ENCODE measurements at places on chromosomes 6 and 20.

DNA sequence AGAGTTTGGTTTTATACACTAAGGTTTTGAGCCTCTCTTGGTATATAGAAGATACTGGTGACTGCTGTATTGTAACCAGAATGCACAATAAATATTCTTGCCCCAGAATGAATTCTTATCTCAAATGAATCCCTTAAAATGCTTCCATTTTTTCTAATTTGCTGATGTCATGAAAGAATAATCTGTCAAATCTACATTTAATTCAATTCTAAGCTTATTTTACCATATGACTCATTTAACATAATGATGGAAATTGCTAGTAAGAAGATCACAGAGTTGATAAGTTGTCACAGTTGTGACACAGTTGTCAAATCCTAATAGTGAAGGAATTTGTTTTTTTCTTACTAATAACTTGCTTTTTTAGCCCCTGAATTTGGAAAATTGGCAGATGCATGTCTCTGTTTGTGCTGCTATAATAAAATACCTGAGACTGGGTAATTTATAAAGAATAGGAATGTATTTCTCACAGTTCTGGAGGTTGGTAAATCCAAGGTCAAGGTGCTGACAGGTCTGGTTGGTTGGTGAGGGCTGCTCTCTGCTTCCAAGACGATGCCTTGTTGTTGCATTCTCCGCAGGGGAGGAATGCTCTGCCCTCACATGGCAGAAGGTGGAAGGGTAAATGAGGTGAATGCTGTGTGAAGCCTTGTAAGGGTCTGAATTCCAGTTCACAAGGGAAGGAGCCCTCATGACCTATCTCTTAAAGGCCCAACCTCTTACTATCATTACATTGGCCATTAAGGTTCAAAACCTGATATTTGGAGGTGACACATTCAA is 4.7 kb downstream of the ECT2L start:
- DNase-seq: no peak

- no peak for DNase-seq
Measured at GRCh38 chr20:25306991-25307903, 59.4 kb downstream of the PYGB start.

DNA sequence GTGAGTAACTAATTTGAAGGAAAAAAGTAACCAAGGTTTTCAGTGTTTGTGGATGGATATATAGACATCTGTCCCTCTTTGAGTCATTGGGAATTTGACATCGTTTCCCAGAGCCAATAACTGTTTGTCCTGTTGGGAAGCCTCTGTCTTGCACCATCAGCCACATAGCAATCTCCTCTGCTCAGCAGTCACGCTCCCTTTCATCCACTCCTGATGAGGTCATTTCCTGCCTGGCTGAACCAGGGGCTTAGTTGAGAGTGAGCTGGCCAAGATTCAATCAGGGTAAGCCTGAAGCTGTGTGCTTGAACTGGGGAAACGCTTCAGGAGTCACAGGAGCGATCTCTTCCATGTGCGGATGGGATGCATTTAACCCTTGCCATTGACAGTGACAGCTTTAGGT is 121.5 kb upstream of the FOXQ1 start:
- DNase-seq: no peak

DNA sequence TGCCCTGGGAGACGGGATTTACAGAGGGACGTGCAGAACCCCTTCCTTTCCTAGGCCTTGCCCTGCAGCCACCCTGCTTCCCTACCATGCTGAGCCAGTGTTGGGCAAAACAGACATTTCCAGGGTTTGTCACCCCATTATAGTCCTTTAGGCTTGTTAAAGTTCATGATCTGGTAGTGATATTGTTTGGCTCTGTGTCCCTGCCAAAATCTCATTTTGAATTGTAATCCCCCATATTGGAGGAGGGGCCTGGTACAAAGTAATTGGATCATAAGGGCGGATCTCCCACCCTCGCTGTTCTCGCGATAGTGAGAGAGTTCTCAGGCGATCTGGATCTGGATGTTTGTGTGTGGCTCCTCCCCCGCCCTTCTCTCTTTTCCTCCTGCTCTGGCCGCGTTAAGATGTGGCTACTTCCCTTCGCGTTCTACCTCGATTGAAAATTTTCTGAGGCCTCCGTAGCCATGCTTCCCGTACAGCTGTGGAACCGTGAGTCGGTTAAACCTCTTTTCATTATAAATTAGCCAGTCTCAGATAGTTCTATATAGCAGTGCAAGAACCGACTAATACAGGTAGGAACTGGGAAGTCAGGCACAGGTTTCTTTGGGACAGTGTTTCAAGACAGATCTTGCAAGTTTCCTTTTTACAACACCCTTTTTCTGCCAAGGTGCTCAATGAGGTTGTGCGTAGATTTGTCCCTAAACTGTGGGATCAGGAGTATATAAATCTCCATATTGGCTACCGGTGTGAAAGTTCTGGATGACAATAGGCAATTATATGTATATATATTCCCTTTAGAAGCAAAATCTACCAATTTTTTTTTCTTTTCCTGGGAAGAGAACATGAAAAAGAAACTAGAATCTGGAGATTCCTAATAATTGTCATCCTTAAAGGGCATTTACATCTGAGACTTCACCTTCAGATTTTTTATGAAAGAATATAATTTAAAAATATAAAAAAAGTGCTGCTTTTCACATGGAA is 152.1 kb downstream of the SAMD5 start:
- DNase-seq: no peak

DNA sequence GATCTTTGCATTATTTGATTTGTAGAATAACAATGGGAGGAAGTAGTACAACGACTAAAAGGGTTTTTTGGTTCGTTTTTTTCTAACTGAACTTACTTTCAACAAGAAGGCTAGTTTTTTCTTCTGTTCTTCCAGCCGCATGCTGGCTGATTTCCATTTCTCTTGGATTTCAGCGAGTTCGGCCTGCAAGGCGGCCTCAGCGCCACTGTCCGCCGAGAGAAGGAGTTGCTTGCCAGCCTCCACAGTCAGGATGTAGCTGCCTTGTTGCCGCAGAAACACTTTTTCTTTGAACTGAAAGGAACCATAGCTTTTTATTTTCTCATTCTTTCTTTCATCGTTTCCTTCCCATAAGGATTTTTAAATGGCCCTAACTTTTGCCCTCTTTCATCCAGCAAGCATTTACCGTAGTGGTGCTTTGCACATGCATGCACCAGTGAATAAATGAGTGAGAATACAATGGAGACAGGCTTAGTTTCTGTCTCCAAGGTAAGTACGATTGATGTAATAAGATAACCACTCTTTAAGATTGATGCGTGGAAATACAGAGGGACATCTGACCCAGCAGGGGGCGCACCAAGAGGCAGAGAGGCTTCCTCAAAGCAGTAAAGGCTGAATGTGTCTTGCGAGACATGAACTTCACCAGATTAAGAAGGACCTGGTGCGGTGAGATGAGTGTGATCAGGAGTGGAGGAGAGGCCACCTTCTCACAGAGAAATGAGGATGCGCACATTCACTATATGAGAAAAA is 398.8 kb downstream of the ESR1 start:
- DNase-seq: no peak

- peak; percentile 17 for DNase-seq
Measured at GRCh38 chr6:112877134-112878100, 530.3 kb downstream of the RFPL4B start.

DNA sequence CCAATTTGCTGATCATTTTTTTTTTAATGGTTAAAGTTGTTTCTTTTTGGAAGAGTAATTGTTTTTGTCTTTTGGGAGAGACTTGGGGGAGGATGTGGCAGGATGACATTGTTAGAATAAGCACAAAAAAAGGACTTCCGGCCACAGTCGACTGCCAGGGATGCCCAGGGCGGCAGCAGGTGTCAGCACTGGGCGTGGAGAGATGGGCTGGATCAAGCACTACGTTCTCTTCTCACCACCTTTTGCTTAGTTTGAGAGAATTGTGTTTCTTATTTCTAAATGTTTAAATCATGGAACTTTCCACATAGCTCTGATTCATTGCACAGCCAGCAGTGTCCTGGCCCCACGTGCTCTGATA is 104.6 kb upstream of the FRMD1 start:
- no peak for DNase-seq

DNA sequence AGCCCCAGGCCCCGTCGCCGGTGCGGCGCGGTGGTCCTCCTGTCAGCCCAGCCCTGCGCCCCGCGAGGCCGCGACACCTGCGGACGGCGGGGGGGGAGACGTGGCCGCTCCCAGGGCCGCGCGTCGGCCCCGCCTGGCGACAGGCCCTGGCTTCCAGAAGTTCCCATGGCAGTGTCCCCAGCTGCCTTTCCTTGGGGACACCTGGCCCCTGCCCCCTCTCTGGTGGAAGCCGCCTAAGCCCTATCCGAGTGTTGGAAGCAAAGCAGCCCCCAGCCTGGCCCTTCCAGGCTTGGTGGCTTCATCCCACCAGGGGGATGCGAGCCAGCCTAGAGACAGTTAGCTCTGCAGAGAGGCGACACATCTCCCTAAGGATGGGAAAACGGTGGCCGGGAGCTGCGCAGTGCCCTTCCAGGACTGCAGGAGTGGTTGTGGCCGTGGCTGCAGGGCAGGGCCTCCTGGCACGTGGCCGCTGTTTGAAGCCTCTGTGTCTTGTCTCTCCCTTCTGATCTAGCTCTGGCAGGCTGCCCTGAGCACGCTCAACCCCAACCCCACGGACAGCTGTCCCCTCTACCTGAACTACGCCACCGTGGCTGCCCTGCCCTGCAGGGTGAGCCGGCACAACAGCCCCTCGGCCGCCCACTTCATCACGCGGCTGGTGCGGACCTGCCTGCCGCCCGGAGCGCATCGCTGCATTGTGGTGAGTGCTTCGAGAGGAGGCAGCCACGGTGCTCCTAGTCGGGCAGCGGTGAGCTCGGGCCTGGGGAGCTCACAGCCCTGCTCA is 816 bp downstream of the NPEPL1 start:
- DNase-seq: peak; percentile 64

- DNase-seq: no peak
Measured at GRCh38 chr20:3595541-3595940, 67.7 kb downstream of the GFRA4 start.

DNA sequence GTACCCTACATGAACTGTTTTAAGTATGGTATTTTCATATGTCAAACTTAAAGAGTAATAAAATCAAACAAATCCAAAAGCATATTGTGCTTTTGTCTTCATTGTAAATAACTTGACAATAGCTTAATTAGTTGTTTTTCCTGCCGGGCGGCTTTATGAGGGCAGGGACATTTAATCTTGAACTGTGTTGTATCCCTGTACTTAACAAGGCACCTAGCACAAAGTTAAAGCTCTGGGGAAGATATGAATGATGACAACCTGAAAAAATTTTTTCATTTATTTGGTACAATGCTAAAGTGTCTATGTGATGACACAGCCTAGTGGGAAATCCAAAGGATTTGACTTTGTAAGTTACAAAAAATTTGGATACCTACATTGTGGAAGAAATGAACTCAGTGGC is 502 bp upstream of the HACE1 start:
- no peak for DNase-seq

GRCh38 chr6:108142240-108142639 is 23.6 kb upstream of the NR2E1 start:
- DNase-seq: no peak

GRCh38 chr6:89467437-89467836 is 34.5 kb downstream of the ANKRD6 start:
- DNase-seq: no peak

- DNase-seq: no peak
Measured at GRCh38 chr6:22653980-22654610, 84.7 kb downstream of the HDGFL1 start.

GRCh38 chr6:134309983-134310605 is 7.8 kb downstream of the SGK1 start:
- no peak for DNase-seq

- DNase-seq: no peak
Measured at GRCh38 chr6:106146852-106147351, 60.8 kb downstream of the PRDM1 start.

DNA sequence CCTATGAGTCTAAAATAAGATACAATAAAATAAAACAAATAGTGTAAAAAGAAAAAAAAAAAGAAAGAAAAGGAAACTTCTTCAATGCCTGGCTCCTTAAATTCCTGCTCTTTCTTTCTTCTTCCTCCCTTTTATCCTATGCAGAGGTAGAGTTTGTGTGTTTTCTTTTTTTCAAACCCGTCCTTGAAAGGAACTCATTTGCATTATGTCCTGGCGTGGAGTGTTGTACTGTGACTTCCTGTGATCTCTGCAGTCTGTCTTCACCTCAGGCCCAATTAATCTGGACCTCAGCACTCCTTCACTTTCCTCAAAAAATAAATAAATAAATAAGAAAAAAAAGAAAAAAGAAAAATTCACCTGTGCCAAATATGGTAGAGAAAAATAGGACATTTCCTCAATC is 541.9 kb upstream of the SPTLC3 start:
- no peak for DNase-seq

GRCh38 chr20:43955062-43955749 is 40.6 kb downstream of the TOX2 start:
- DNase-seq: no peak

GRCh38 chr6:89258912-89259311 is 41.8 kb upstream of the GABRR1 start:
- DNase-seq: no peak

GRCh38 chr6:30211306-30211705 is 1.9 kb downstream of the TRIM26 start:
- no peak for DNase-seq

DNA sequence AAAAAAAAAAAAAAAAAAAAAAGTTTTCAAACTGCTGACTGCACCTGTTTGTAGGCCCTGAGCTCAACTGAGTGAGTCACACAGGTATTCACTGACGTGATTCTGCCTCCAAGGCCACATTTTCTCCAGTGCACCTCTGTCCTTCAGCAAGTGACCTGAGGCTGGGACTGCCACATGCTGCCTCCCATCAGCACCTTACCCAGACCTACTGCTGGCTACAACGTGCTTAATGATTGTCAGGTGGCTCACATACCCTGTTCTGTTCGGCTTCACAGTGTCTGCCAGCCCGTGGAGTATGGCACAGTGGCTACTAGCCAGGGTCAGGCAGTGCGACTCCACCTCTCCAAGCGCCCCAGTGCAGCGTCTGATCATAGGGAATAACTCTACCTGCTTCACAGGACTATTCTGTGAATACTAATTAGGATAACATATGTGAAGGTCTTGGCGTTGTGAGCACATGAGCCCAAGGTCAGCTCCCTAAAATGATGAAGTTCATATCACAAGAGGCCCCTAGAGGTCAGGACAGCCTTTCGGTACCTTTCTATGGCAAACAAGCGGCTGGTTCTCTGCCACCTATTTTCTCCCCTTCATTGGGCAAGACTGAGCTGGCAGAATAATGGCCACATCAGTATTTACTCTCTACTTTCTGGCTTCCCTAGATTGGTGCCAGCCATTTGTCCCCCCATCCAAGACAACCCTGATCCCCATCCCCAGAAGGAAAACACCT is 28.1 kb downstream of the RIPOR3 start:
- no peak for DNase-seq

DNA sequence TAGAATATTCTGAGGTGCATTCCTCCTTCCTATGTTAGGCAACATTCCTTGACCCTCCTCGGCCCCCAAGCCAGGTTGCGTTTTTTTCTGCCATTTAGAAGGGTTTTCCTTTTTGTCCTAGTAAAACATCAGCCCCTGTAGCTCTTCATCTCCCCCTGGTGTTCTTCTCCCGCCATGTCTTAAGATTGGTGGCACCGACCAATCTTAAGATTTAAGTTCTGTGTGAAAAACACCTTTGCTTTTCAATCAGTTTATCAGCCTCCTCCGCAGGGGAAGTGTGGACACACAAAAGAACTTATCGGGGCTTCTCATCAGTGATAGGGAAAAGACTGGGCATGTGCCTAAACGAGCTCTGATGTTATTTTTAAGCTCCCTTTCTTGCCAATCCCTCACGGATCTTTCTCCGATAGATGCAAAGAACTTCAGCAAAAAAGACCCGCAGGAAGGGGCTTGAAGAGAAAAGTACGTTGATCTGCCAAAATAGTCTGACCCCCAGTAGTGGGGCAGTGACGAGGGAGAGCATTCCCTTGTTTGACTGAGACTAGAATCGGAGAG is 719 bp upstream of the EDN1 start:
- peak; percentile 56 for DNase-seq

GRCh38 chr6:56076033-56076432 is 171.3 kb downstream of the COL21A1 start:
- no peak for DNase-seq
